ENCODE measurements at places on chromosomes 2 and 18. TPM values are rescaled to one million over a fixed set of nuclear protein-coding genes. Genes with fewer than 3 reads are reported as not detected.

- no peak for DNase-seq
Measured at GRCh38 chr2:172460780-172461201, 33.4 kb downstream of the ITGA6 start.

GRCh38 chr2:60468382-60469085 is 84.9 kb downstream of the BCL11A start:
- DNase-seq: no peak

DNA sequence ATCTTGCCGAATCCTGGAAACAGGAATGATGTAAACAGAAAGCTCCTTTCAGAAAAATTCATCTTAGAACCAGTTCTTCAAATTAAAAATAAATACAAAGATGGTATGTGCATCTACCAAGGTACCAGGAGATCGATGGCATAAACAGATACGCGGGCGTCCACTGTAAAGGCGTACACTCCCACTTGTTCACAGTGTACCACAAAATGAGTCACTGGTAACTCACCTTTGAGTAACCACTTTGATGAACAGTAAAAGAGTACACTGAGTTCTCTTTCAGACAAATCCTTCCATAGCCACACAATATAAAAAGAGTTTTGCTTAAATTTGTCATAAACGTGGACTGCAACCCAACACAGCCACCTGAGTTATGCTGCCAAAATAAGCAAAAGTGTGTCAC is 128.3 kb downstream of the DNER start:
- no peak for DNase-seq

- no peak for DNase-seq
Measured at GRCh38 chr2:62425684-62426083, 80.3 kb downstream of the TMEM17 start.

DNA sequence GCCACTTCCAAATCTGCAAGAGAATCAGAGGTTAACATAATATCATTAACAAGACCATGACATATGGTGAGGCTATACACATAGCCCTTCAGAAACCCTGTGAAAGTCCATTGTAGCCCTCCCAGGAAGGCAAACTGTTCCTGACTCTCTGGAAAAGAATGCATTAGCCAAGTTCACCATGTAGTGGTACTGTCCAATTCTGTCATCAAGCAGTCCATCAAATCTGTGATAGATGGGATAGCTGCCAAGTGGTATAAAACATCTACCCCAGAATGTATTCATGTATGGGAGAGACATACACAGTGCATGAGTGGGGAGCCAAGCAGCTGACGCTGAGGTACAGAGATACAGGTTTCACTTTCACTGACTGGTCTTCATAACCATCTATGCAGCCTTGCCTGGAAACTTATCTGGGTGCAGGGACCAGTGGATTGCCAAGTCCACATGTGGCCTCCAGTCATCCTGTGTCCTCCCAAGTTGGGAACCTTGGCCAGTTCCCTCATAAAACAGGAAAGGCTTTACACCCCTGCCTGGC is 281.1 kb downstream of the MBD2 start:
- DNase-seq: no peak

DNA sequence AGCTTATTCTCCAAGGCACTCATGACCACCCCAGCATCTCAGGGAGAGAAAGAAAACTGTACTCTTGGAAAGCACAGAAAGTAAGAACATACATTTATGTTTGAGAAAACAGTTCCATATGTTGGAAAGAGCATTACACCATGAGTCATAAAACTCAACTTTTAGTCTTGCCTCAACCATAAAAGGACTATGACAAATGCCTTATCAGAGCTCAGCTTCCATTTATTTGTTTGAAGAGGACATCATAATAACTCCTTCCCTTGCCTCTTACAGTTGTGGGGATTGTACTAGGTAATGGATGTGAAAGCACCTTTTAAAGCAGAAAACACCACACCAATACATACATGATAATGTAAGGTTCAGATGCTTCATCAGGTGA is 370.8 kb downstream of the LNPK start:
- DNase-seq: no peak

Gene GALR1
- total RNA-seq: 0.07 TPM

DNA sequence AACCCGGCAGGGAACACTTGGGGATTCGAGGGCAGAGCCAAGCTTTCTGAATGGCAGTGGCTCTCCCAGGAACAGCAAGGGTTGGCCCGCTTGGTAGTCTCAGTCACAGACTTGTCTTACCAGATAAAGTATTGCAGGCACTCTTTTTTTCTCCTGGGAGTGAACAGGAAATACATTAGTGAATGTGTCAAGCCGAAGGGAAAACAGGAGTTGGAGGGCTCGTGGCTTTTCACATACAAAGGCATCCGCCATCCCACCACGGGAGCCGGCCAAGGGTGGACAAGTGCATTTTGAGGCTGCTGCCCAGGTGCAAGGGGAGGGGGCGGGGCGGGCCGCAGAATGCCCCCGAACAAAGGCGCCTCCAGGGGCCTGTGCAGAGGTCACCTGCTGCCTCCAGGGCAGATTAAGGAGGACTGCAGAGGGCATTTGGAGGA is 163.3 kb upstream of the SIX3 start:
- peak; percentile 82 for DNase-seq

GRCh38 chr2:165440367-165440766 is 29.1 kb upstream of the CSRNP3 start:
- no peak for DNase-seq

DNA sequence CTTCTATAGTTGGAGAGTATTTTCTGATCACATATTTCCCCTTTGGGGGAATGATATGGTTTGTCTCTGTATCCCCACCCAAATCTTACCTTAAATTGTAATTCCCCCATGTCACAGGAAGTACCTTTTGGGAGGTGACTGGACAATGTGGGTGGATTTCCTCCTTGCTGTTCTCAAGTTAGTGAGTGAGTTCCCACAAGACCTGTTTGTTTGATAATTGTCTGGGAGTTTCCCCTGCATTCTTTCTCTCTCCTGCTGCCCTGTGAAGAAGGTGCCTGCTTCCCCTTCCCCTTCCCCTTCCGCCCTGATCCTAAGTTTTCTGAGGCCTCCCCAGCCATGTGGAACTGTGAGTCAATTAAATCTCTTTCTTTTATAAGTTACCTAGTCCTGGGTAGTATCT is 222.7 kb upstream of the SLC39A10 start:
- DNase-seq: no peak

GRCh38 chr2:174902506-174903263 is 102.5 kb downstream of the CHN1 start:
- DNase-seq: no peak

DNA sequence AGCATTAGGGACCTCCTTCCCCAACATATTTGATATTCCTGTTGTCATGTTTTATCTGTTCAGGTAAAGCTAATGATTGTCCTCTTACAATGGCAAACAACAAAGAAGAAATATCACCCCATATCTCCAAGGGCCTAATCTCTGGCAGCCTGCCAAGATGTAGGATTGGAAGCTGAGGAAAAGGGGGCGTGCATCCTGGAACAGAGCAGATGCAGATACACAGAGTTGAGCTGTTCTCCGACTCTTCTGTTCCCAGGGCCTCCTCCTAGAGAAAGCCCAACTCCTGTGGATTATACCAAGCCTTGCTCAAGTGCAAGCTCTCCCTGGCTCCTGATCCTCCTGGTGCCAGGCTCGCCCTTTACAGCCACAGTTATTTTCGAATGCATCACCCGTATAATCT is 35.2 kb upstream of the CD207 start:
- DNase-seq: no peak

DNA sequence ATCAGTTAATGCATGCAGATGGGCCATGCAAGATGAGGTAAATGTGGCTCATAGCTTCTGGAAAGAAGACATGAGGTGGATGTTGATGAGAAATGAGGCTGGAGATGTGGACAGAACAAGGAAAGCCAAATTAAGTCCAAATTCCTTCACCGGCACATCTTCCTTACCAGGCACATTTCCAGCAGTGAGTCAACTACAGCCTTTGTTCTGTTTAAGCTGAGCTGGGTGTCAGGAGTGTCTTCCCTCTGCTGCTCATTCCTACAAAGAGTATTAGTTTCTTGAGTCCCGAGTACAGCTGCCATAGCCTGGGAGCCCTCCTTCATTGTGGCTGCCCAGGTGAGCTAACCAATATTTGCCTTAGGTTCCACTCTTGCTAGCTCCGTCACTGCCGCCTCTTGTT is 945.0 kb downstream of the SLC4A3 start:
- DNase-seq: no peak

Gene THSD7B
- total RNA-seq: 0.50 TPM

Gene TUBB8B
- total RNA-seq: 0.72 TPM

GRCh38 chr18:2102022-2102421 is 469.3 kb downstream of the METTL4 start:
- no peak for DNase-seq

DNA sequence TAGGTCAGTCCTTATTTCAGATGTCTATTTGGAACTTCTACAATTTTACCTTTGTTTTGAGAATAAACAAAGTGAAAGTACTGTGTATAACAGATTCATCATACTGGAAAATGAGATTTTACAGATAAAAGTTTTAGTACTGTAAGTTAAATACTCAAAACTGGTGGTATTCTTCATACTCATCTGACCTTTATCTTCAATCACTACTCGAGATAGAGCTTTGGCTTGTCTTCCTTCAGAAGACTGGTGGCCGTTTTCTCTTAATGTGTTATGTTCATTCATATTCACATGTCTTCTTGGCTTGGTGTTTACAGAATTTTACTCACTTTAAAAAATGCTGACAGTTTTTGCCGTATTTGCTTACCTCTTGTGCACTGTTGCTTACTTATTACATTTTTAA is 2.1 kb downstream of the SPOPL start:
- DNase-seq: no peak
